ENCODE measurements at places on chromosomes 4 and X.

- DNase-seq, result no peak
Observed at GRCh38 chr4:25401066-25401465, 24.0 kb downstream of the ANAPC4 start.

DNA sequence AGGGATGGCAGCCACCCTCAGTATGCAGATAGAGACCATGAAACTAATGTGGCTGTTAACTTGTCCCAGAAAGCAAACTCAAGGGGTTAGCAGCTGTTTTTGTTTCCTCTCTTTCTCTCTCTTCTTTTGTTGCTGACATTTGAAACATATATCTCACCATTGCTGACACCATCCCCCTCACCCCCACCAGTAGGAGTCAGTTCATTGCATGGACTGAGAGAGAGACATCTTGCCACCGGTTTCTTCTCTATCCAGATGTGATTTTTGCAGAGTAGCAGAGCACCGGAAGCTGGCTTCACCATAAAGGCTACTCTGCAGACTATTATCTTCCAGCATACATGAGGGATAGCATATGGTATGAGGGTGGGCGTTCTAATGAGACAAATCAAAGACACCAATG is 177.1 kb upstream of the FRG1 start:
- DNase-seq, result no peak

GRCh38 chr4:156596026-156596425 is 375.6 kb downstream of the PDGFC start:
- DNase-seq, result no peak

GRCh38 chr4:3520796-3521600 is 11.2 kb downstream of the LRPAP1 start:
- DNase-seq, result no peak

GRCh38 chr4:64807821-64808220 is 398.6 kb upstream of the TECRL start:
- DNase-seq, result no peak

DNA sequence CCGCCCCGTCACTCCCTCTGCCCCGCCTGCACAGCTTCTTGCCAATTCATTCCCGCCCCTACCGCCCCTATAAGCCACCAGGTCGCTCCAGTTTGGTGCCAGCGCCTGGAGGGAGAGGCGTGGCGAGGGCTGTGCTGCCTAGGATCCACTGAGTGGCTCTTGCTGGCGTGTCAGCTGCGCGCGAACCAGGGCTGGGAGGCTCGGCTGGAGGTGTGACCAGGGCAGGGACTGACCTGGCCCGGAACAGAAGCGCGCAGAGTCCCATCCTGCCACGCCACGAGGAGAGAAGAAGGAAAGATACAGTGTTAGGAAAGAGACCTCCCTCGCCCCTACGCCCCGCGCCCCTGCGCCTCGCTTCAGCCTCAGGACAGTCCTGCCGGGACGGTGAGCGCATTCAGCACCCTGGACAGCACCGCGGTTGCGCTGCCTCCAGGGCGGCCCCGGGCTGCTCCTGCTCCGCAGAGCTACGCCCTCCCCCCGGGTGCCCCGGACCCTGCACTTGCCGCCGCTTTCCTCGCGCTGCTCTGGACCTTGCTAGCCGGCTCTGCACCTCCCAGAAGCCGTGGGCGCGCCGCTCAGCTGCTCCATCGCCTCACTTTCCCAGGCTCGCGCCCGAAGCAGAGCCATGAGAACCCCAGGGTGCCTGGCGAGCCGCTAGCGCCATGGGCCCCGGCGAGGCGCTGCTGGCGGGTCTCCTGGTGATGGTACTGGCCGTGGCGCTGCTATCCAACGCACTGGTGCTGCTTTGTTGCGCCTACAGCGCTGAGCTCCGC is at the start of gene GPR78:
GPR78 (plus strand) TSS at position 72 of the 773 bp plus-strand sequence; CDS start at position 663, 591 bp downstream.
- DNase-seq, result no peak

GRCh38 chr4:1991596-1992434 is 17.0 kb downstream of the NELFA start:
- DNase-seq, result no peak

GRCh38 chrX:54745676-54746075 is 52.4 kb downstream of the ITIH6 start:
- no peak for DNase-seq

GRCh38 chrX:151852294-151852693 is 60.4 kb upstream of the MAGEA4 start:
- DNase-seq, result no peak

DNA sequence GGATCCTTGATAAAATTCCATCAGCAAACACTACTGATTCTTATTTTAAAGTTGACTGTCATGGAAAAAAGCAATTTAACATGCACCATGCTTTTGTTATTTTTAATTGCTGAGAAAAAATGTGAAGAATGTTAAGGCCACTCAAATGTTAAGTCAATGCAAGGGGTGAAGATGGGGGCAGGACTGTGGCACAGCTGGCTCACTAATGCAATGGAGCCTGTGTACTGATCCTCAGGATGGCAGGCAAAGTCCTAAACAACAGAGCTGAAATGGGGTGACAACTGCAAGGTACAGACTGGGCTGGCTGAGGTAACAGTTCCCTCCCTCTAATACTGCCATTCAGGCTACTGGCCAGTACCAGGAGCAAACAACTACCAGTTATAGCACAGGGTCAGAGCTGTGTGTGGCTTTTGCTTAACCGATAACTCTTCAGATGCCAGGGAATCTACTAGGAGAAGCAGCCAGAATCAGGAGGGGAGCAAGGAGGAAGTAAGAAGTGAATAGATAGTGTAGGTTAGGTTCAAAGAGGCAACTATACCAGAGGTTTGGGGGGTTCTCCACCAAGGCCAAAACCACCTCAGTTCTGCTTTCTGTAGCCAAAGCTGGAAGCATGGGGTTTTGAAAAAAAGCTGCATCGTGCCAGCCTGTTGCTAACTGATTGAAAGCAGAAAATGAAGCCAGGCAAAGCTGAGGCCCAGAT is 372.6 kb downstream of the OPHN1 start:
- DNase-seq, result no peak
